CD8-positive, alpha-beta T cell (primary cell): ENCODE measurements at places on chromosomes 13 and 19. TPM values are rescaled to one million over a fixed set of nuclear protein-coding genes. Genes with fewer than 3 reads are reported as not detected.

DNA sequence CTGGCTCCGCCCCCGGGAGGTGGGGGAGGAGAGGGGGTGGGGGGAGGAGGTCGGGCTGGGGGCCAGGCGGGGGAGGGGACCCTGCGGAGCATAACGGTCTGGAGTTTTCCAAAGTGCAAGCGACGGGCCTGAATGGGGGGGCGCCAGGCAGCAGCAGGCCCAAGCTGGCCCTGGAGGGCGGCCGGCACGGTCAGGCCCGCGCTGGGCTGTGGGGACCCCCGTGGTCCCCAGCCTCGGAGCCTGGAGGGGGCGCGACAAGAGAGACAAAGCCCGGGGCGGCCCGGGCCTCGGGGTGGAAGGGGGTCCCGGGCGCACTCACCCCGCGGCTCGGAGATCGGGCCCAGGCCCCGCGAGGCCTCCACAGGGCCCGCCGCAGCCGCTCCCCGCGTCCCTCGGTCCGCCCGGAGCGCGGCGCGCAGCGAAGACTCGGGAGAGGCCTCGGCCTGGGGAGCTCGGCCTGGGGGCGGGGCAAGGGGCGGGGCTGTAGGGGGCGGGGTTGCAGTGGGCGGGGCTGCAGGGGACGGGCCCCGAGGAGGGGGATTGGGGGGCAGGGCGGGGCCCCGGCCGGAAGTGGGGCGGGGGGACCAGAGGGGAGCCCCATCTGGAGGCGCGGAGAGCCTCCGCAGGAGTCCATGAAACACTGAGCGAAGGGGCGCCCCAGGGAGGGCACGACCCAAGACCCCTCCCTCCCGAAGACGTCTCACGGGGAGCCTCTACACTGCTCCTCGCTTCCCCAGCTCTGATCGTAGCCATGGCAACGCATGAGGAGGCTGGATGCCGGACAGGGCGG is 47.6 kb downstream of the PTPRS start:
- DNase-seq, result peak; percentile 35

- no peak for DNase-seq
These were observed 593 bp downstream of the ATP8B3 start for GRCh38 chr19:1811472-1811894.

DNA sequence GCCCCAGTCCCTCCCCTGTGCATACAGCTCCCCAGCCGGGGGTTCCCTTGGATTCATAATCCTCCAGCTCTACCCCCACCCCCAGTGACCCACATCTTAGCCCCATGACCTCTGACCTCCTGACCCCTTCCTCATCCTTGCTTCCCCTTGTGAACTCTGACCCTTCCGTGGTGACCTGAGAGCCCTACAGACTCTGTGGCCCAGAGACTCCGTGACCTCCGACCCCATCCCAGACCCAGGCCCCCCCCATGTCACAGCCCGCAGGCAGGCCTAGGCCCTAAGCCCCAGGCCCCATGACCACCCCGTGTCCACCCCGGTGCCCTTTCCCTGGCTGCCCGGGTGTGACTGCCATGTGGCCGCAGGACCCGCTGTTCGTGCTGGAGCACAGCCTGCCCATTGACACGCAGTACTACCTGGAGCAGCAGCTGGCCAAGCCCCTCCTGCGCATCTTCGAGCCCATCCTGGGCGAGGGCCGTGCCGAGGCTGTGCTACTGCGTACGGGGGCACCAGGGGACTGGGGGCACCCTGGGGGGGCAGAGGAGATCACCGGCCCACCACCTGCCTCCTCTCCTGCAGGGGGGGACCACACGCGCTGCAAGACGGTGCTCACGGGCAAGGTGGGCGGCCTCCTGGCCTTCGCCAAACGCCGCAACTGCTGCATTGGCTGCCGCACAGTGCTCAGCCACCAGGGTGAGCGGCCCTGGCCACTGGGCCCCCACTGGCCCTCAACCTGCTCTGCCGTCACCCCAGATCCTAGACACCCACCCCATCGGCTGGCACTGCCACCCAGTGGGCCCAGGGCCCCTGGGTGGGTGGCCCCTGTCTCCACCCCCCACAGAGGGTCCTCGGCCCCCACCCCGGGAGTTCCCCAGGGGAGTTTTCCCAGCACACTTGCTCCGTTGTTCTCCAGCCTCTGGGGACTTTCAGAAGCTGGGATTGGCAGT is 2.4 kb upstream of the SPIB start:
- no peak for DNase-seq

DNA sequence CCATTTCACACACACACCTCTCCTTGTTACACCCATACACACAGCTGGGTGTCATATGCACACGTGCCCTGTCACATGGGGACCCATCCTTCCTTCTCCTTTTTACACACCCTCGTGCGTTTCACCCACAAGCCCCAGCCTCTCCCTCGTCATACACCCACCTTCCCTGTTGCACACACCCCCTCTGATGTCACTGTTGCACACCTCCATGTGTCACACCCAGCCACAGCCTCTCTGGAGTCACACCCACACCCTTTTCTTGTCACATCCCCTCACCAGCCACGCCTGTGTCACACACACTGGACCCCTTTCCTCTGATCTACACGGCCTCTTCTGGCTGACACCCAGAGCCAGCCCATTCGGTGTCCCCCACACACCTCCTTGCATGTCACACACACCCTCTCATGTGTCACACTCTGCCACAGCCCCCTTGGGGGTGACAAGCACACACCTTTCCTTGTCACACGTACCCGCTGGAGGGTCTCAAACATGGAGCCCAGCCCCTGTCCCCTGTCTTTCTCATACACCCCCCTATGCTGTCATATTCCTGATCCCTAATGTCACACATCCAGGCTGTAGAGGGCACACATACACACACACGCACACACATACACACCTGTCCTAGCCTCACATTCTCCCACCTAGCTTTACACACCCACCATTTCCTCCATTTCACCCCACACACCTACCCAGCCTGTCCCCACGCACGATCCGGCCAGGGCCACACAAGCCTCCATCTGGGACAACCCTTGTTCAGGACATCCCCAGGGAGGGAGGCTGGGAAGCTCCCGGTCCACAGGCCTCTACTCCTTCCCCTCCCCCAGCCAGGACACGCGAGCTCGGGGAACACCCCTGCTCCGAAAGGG is 1.4 kb downstream of the NOVA2 start:
- DNase-seq, result peak; percentile 71

DNA sequence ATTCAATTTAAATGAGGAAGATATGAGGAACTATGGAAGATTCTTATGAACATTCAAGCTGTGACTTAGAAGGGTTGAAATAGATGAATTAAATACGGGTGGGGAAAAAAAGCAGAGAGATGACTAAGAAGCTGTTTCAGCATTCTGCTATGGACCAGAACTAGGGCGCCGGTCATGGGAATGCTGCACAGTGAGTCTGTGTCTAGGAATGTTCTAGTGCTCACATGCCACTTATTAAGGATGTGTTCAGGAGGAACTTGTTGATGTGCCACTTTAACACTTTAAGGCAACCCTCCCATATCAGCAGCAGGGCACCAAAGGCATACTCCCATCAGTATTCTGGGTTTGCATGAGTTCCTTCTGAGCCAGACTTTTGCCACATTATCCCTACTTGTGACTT is 152.1 kb downstream of the POSTN start:
- DNase-seq, result no peak

FCGBP gene
- total RNA-seq, result 31.9 TPM

SMIM24 gene
- 0.56 TPM for total RNA-seq
